T-cell (primary cell): ENCODE measurements at places on chromosomes 12 and 14.

DNA sequence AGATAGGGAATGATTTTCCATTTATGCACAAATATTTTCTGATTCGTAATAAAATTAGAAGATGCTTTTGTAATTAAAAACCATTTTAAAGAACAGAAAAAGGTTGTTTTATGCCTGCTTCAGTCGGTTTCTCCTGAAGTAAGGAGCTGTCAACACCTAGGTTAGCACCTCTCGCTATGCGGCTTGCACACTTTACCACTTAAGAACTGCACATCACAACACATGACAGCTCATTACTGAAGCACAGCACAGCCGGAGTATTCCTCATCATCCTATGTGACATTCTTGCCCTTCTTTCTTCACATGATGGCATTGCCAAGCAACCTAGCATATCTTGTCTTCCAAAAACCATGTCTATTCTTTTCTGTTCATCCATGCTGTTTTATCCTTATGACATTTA, 5.4 kb upstream of the WIF1 start:
- no peak for DNase-seq

GRCh38 chr14:99546234-99546879, 57.6 kb downstream of the CCDC85C start:
- DNase-seq: no peak

- no peak for DNase-seq
These were observed 215.5 kb downstream of the C12orf50 start for GRCh38 chr12:87813476-87814234.

- DNase-seq: no peak
These were observed 50.9 kb upstream of the PPFIA2 start for GRCh38 chr12:81809829-81810595.

DNA sequence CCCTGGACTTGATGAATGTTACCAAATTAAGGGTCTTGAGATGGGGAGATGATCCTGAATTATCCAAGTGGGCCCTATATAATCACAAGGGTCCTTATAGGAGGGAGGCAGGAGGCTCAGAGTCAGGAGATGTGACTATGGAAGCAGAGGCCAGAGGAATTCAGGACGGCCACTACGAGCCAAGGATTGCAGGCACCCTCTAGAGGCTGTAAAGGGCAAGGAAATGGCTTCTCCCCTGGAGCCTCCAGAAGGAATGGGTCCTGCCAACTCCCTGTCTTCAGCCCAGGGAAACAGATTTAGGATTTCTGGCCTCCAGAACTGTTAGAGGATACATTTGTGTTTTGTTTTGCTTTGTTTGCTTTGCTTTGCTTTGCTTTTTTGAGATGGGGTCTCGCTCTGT, 8.8 kb downstream of the BDKRB1 start:
- no peak for DNase-seq

DNA sequence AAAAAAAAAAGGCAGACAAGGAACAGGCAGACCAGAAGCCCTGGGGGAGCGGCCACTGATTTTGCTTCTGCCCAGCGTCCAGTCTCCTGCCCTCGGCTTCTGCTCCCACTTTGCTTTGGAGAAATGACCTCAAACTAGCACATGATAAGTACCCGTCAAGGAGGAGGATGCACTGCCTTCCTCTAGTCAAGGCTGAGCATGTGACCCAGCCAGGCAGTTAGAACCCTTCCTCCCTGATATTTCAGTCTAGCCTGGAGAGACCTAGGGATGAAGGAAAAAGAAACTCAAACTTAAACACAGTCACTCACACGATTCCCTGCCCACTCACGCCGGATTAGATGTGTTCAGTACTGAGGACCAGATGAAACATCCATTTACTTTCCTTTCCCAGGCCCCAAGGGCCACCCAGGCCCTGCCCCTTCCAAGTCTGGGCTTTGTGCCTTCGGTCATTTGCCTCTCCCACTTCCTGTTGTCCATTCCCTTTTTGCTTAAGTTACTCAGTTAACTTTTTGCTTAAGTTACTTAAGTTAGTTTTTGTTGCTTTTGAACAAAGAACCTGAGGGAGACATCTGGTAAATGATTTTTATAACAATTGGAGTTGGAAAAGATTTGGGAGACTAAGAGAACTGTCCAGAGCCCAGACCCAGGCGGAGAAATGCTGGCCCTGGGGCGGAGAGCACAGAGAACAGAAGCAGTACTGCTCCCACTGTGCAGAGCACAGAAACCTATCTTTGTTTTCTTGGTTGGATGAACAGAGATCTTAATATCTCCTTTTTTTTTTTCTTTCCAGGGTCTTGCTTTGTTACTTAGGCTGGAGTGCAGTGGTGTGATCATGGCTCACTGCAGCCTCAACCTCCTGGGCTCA, 23.0 kb upstream of the TTC7B start:
- no peak for DNase-seq

- no peak for DNase-seq
These were observed 47.2 kb downstream of the FGD4 start for GRCh38 chr12:32446316-32447119.

DNA sequence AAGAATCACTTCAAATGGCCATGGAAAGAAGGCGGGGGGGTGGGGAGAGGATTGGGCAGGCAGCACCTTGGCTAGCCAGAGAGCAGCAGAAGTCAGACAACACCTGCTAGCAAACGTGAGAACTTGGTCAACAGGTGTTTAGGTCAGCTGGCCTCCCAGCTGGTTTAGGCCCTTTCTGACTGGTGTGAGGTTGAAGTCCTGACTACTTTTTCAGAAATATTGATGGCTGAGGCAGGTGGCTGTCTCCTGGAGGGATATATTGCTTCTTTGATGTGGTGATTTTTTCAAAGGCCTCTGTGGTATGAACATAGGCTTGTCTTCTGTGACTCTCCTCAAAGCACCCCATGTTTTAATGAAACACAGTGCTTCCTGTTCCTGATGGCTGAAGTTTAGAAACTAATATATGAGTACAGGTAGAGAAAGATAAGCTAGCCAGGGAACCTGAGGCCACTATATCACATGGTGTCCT, 238.2 kb upstream of the SSTR1 start:
- DNase-seq: no peak

DNA sequence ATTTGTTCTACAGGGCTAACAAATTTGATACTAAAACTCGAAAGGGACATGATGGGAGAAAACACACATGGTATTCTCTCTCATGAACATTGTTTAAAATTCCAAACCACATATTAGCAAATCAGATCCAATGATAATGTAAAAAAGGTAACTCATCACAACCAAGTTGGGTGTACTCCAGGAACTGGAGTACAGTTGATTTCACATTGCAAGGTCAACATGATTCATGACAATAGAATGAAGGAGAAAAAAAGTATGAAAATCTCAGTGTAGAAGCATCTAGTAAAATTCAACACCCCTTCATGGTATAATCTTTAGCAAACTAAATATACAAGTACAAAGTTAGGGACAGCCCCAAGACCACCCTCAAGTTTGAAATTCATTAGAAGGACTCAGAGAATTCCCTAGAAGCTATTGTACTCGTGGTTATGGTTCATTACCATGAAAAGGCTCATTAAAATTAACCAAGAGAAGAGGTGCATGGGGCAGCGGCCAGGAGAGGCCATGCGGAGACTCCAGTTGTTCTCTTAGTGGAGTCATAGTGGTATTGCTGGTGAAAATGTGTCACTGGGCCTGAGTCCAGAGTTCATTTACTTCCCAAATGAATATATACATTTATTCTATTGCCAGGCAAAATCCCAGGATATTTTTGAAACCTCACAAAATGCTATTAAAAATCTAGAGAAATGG, 3.1 kb upstream of the CDCA4 start:
- DNase-seq: no peak

GRCh38 chr12:4603421-4603820, 41.4 kb downstream of the DYRK4 start:
- DNase-seq: no peak

DNA sequence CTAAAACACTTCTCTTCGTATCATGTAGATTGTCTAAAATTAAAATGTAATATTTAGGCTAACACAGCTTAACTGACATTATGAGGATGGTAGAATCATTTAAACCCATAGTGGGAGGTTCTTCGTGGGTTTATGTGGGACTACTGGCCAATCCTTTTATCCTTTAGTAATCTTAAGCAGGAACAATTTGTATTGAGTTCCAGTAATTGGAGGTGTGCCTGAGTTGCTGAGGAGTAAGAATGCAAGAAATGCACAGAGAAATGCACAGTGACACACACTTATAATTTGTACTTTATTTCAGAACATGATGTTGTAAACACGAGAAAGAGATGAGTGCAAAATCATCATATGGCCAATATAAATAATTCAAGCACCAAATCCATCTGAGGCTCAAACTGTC, 22.3 kb downstream of the OTOGL start:
- DNase-seq: no peak

GRCh38 chr14:26286913-26287205, 311.0 kb downstream of the NOVA1 start:
- DNase-seq: no peak

DNA sequence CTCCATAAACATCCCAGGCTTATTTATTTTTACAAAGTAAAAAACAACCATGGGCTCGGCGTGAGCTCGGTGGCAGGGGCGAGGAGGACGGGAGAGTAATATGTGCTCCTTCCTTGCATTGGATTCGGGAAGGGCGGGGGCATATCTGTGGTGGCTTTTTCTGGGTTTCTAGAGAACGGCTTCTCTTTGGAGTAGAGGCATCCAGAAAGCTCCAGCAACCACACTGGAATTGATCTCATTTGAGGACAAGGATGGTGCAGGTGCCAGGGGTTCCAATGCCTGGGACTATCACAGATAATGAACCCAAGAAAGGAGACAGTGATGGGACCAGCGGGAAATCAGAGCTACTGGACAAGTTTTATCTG, 18.9 kb downstream of the ADGRD1 start:
- no peak for DNase-seq

- no peak for DNase-seq
These were observed 31.5 kb downstream of the KIF26A start for GRCh38 chr14:104169699-104170479.

DNA sequence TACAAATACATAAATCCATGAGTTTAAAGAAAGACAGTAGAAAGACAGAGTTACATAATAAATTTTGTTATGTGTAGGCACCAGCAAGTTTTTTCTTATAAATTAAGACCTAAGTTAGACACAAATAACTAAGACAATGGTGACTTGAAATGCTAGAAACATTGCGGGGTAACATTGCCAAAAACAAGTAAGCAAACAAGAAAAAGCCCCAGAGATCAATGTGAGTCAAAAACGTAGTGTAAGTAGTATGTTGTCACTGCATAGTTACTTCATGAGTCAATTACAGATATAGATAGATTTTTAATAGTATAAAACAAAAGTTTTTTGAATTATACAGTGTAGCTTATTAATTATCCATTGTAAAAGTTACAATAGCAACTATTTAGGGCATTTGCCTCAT, 83.4 kb downstream of the CNTN1 start:
- DNase-seq: no peak

DNA sequence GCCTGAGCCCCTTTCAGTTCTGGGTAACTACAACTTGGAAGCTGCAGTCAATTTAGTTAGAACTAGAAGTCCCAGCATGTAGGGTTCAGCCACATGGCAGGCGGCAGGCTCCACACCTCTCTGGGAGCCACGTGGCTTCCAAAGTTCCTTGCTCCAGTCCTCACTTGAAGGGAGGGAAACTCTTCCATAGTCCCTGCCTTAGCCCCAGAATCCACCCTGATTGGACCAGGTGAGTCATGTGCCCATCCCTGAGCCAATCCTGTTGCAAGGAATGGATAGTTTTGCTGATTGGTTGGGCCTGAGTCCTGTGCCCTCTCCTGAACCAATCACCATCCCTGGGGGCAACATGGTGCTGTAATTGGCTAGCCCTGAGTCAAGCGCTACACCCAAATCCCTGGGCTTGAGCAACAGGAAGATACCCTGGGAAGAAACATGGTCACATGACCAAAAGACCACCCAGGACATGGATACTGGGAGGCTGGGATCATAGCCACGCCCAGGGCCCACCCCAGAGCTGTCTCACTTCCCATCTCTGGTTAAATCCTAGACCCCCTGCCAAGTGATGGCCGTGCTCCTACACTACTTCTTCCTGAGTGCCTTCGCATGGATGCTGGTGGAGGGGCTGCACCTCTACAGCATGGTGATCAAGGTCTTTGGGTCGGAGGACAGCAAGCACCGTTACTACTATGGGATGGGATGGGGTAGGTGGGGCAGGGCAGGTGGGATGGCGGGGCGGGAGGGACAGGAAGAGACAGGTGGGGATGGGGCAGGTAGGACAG, 154.7 kb downstream of the ADGRD1 start:
- no peak for DNase-seq

GRCh38 chr12:108298761-108299275, 40.3 kb downstream of the CMKLR1 start:
- no peak for DNase-seq

DNA sequence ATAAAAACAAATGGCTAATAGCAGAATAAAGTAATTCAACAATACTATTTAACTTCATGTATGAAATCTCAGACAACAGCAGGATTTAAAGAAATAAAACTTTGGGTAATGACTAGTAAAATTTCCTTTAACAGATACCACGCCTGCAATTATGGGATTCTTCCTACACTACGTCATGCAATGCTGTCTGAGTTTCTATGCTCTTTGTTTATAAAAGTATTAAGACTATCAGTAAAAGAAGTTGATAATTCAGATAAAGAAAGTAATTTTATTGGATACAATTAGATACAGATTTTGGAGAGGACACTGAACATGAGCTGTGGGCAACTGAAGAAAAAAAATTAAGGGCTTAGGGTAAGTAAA, 308.4 kb upstream of the LRFN5 start:
- DNase-seq: no peak

GRCh38 chr12:51023625-51024382, 2.4 kb downstream of the SLC11A2 start:
- no peak for DNase-seq
